Activated CD4-positive, alpha-beta T cell treated with anti-CD3 and anti-CD28 coated beads for 36 hours (primary cell): ENCODE measurements at places on chromosomes 11 and 22. TPM values are rescaled to one million over a fixed set of nuclear protein-coding genes. Genes with fewer than 3 reads are reported as not detected.

GRCh38 chr22:37079158-37079557 is 27.6 kb downstream of the KCTD17 start:
- DNase-seq = peak; percentile 45

- DNase-seq = no peak
Observed at GRCh38 chr11:106409671-106410070, 332.2 kb downstream of the AASDHPPT start.

- peak; percentile 64 for DNase-seq
Observed at GRCh38 chr11:16902182-16902581, 112.0 kb downstream of the PLEKHA7 start.

DNA sequence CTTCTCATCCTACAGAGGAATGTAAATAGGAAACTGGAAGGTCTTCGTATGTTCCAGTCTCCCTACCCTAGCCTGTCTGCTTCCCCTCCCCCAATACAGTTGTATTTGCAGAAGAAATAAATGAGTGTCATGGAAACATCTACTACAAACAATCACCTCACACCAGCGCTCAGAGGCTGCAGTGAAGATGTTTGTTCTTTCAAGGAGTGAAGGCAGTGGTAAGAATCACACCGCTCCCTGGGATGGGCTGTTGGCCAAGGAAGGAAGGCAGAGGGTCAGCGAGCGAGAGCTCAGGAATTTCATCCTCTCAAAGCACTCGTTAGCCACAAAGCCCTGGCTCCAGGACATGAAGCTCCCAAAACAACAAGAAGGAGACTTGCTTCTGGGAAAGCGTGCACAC is 1.1 kb upstream of the IGSF9B start:
- no peak for DNase-seq

DNA sequence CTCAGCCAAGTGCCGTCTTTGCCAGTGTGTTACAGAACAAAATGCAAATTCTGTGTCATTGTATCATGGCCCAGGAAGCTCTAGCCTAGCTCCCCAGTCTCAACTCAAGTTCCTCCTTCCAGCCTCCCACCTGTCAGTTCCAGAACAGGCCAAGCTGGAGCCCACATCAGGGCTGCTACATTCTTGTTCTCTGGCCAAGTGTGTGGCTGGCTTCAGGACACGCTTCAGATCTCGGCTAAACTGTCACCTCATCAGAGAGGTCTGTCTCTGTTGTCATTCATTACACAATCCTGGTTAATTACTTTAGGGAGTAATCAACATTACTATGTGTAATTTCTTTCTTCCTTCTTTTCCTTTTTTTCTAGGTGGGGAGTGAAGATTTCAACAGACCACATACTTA is 347.0 kb upstream of the SYN3 start:
- DNase-seq = no peak

GRCh38 chr22:40015358-40015976 is 20.7 kb downstream of the FAM83F start:
- DNase-seq = no peak

- DNase-seq = no peak
Observed at GRCh38 chr11:65379698-65380459, 2.6 kb downstream of the SLC25A45 start.

The SHANK3 gene
- total RNA-seq = 0.16 TPM

The HTR3A gene
- total RNA-seq = not detected

The TMEM191C gene
- total RNA-seq = 1.0 TPM
